Posterior cingulate gyrus (tissue), 11 donors: ENCODE measurements at places on chromosomes 7 and 10.

DNA sequence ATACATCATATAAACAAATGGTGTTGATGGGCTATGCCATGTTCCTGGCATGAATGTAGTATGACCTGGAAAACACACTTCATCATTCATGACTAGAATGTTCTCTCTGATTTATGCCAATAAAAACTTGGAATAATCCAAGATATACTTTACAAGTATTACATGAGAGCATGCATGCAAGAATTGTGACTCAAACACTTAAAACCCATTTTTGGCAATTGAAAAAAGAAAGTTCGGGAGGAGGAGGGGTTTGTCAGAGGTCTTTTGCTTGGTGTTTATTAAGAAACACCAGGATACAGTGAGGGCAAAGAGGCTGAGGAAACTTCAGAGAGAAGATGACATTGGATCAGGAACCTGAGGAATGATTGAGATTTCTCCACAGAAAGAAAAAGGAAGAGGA, 10.2 kb upstream of the CUL1 start:
- no peak for DNase-seq

GRCh38 chr7:34902182-34902581, 135.1 kb downstream of the DPY19L1 start:
- no peak for DNase-seq

DNA sequence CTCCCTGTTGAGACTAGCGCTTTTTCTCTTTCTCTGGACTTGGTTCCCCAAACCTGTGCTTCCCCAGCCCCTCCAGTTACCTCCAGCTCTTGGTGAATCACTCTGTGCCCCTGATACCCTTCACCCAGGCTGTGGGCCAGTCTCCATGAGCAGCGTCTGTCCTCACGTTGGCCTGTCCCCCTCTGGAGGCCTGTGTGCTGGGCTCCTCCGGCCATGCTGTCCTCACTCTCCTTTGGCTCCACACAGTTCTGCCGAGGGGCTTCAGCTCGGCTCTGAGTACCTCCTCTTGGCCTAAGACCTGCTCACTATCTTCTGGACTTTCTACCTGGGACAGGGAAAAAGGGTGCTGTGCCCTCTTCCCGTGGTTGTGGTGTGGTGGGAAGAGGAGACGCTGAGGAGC, 140.2 kb upstream of the TNS3 start:
- no peak for DNase-seq

GRCh38 chr10:80477813-80478212, 23.7 kb downstream of the TSPAN14 start:
- DNase-seq = no peak

DNA sequence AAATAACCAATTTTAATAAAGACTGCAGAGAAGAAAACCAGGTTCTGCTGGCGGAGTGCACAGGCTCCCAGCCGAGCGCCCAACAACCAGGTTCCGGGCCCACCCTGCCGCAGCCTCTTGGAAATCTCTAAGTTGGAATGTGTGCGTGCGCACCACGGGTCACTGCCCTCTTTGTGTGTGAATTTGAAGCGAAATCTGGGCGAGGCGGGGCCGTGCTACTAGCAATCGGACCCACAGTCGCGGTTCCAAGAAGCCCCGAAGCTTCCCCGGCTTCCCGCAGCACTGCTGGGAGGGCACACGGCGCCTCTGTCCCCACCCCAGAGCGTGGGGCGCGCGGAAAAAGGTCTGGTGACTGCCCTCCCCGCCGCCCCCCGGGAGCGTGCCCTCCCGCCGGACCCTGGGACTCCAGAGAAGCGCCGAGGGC, 666 bp upstream of the MAP3K8 start:
- DNase-seq = no peak

DNA sequence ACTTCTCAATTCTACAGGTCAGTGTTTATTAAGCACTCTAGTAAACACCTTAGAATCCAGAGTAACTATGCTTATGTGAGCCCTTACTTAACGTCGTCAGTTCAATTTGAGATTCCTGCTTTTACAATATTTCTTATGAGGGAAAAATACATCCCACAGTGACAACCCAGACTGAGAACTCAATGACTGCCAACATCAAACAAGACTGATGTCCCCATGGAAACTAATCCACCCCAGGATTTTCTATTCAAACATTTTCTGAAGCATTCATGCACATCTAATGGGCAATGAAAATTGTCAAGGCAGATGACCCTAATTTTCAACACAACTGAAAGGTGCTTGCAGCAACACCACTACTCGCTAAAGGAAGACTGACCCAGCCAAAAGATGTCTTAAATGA, 67.0 kb downstream of the ATE1 start:
- DNase-seq = no peak
